ENCODE measurements at places on chromosomes 5 and 9. TPM values are rescaled to one million over a fixed set of nuclear protein-coding genes. Genes with fewer than 3 reads are reported as not detected.

The FLT4 gene
- total RNA-seq: 1.5 TPM

The WDR38 gene
- total RNA-seq: 0.07 TPM

The PRKACG gene
- not detected for total RNA-seq

The FREM1 gene
- 0.20 TPM for total RNA-seq

The AGXT2 gene
- total RNA-seq: not detected

GRCh38 chr9:132885720-132886333 lies 7.1 kb downstream of the SPACA9 start:
- no peak for DNase-seq

GRCh38 chr5:116075191-116075831 lies 9.5 kb upstream of the COMMD10 start:
- DNase-seq: no peak
